Stimulated activated CD4-positive, alpha-beta T cell treated with anti-CD3 and anti-CD28 coated beads, Interleukin-12 subunit alpha, Interleukin-12 subunit beta, amount 100 ng/mL, for 4 hours (primary cell): ENCODE measurements at places on chromosomes 1 and 21.

DNA sequence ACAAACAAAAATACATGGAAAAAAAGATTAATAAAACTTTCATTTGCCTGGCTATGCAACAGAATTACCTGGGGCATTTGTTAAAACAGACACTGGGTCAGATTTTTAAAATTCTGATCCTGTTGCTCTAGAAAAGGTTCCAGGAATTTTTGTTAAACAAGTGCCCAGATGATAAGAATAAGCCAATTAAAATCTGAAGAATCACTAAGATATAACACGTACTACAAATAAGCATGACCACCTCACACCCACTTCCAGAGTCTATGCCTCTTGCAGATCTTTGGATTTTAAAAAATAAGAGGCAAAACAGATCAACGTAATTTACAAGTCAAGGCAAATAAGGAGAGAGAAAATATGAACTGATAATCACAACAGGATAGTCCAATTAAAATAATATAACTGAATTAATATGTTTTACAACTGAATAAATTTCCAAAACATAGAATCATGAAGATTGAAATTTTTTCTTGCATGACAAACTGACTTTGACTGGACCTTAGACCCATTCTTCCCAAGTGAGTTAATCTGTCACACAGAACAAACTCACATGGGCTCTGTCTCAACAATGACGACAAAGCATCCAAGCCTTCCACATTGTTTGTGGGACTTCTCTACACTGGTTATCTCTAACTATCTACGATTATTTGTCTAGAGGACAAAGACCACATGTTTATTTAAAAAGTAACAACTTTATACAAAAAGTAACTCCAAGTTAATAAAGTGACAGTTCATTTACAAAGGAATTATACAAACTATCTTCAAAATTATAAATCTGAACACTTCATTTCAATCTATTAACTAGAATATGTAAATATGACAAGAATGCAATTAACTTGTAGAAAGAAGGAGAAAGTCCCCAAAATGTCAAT lies 56.9 kb downstream of the COP1 start:
- no peak for DNase-seq

GRCh38 chr1:118148034-118148433 lies 37.0 kb downstream of the SPAG17 start:
- DNase-seq: no peak

DNA sequence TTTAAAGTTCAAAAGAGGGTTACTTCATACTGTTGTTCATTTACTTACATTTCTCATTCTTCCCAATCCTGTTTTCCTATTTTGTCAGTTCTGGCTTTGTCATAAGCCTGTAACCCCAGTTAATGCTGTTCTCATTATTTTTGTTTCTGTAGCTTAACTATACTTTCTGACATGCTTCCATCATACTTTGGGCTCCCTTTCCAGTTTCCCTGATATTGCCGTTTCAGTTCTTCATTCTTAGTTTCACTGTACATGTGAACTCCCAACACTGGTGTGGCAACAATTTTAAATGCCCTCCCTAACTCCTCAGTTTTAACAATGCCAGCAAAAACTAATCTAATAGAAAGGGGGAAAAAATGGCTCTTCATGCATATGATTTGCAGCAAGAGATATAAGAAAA lies 456.7 kb downstream of the LMO4 start:
- no peak for DNase-seq

- no peak for DNase-seq
Observed at GRCh38 chr1:189787201-189787600, 690.5 kb downstream of the BRINP3 start.

DNA sequence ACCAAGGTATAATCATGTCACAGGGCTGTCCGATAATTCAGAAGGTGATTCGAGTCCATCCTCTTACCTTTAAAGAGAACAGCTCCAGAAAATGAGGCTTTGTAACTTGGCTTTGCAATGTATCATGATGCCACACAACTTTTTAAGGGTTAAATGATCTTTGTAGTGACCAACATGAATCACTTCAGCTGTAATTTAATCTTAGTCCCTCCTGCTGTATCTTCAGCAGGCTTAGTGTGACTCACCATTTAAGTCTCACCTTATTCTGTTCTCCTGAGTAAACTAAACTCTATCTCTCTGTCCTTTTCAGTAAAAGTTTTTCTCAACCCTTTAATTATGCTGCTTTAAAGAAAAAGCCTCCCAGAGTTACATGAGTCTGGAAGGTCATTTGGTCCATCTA lies 1.9 kb upstream of the HIVEP3 start:
- DNase-seq: no peak

DNA sequence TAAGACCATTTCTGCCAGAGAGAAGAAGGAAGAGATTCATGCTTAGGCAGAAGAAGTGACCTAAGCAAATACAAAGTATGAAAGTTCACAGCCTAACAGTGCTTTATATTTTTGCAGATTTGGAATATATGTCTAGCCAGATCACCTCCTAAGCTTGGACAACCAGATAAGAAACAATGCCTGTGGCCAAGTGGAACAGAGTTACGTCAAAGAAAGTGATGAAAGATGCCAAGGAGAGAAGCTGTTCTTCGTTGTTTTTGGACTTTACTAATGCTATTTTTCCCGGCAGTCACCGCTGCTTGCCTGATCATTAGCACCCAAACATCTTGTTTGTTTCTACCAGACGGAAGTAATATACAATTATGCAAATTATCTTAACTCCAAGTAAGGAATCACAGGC lies 489.2 kb upstream of the C1orf87 start:
- no peak for DNase-seq

GRCh38 chr1:192879406-192879805 lies 70.6 kb downstream of the RGS2 start:
- no peak for DNase-seq

- DNase-seq: no peak
Observed at GRCh38 chr21:29413683-29414082, 115.0 kb downstream of the BACH1 start.

- DNase-seq: no peak
Observed at GRCh38 chr1:226209307-226210059, 14.0 kb upstream of the MIXL1 start.

DNA sequence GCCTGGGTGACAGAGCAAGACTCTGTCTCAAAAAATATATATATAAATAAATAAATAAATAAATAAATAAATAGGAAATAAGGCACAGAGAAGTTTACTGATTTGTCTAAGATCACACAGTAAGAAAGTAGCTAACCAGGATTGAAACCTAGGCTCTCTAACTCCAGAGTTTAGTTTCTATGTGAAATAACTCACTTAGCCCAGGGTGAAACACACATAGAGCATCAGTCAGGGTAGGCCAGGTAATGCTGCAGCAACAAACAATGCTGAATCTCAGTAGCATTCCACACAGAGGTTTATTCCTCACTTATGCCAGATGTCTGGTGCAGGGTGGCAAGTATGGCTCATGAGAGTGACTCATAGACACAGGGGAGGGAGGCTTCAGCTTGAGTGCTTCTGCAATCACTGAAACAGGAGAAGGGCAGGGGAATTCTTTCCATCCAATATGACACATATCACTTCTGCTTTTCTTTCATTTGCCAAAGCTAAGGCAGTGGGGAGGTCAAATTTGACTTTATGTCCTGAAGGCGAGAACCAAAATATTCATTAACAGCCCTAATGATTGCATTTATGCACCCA lies 37.1 kb upstream of the KANK4 start:
- no peak for DNase-seq

GRCh38 chr1:179187735-179188471 lies 41.6 kb downstream of the ABL2 start:
- DNase-seq: no peak

DNA sequence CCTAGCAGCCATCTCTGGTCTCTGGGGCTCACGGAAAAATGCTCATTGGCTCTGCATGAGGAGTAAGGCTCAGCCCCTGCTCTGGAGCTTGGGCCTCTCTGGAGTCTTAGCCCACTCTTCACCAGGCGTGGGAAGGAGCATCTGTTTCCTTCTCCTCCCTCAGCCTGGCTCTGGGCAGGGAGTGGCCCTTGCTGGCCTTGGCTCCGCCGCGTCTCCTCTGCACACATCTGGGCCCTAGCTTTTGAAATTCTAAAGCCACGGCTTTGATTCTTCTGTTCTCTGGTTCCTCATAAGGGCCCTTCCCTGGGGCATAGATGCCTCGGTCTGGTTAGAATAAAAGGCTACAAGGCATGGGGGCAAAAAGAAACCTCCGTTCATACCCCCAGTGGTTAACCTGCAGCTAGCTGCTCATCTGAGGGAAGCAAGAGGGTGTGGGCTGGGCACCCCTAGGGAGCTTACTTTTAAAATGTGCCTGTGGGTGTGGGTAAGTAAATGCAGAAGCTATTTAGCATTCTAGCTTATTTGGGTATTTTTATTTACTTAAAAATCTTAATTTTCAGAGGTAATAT lies 145.6 kb downstream of the CAMTA1 start:
- no peak for DNase-seq

- DNase-seq: no peak
Observed at GRCh38 chr1:125119024-125119441, 3934.3 kb downstream of the SRGAP2C start.

- DNase-seq: no peak
Observed at GRCh38 chr21:33053951-33054350, 16.0 kb upstream of the OLIG1 start.

GRCh38 chr1:78911956-78912880 lies 94.3 kb downstream of the ADGRL4 start:
- no peak for DNase-seq

DNA sequence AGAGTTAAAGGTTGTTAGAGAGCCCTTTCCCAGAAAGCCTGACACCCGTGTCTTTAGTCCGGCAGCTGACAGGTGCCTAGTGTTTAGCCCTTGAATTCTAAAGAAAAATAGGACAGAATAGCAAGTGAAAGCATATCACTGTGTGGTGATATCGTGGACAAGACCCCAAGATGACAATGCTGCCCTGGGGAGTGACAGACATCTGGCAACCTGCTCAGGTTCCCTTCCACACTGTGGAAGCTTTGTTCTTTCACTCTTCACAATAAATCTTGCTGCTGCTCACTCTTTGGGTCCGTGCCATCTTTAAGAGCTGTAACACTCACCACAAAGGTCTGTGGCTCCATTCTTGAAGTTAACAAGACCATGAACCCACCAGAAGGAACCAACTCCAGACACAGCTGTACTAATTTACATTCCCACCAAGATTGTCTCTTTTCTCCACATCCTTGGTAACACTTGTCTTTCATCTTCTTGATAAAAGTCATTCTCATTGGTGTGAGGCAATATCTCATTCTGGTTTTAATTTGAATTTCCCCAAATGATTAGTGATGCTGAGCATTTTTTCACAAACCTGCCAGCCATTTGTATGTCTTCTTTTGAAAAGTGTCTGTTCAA lies 107.6 kb upstream of the SGIP1 start:
- no peak for DNase-seq

DNA sequence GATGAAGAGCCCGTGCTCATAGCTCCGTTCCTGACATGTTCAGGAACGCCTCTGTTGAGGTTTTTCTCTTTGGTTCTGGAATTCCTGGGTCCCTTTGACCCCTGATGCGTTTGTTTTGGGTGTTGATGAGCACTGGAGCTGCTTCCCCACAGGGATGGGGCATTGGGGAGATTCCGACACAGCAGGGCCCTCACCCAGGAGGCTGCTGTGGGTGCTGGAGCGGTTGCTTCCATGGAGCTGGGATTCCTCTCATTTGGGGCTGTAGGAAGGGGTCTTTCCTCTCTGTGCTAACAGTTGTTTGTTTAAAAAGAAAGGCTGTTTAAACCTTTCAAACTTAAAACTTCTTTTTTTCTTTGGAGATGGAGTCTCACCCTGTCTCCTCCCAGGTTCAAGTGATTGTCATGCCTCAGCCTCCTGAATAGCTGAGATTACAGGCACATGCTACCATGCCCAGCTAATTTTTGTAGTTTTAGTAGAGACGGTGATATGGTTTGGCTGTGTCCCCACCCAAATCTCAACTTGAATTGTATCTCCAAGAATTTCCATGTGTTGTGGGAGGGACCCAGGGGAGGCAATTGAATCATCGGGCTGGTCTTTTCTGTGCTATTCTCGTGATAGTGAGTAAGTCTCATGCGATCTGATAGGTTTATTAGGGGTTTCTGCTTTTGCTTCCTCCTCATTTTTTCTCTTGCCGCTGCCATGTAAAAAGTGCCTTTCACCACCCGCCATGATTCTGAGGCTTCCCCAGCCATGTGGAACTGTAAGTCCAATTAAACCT lies 48.9 kb downstream of the SKI start:
- no peak for DNase-seq

DNA sequence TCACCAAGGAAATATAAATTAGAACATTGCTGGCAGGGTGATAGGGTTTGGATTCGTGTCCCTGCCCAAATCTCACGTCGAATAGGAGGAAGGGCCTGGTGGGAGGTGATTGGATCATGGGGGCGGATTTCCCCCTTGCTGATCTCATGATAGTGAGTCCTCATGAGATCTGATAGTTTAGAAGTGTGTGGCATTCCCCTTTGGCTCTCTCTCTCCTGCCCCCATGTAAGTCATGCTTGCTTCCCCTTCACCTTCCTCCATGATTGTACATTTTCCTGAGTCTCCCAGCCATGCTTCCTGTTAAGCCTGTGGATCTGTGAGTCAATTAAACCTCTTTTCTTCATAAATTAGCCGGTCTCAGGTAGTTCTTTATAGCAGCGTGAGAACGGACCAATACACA lies 60.6 kb downstream of the VPS26C start:
- no peak for DNase-seq

- DNase-seq: no peak
Observed at GRCh38 chr21:40118527-40118926, 251.3 kb downstream of the PCP4 start.

DNA sequence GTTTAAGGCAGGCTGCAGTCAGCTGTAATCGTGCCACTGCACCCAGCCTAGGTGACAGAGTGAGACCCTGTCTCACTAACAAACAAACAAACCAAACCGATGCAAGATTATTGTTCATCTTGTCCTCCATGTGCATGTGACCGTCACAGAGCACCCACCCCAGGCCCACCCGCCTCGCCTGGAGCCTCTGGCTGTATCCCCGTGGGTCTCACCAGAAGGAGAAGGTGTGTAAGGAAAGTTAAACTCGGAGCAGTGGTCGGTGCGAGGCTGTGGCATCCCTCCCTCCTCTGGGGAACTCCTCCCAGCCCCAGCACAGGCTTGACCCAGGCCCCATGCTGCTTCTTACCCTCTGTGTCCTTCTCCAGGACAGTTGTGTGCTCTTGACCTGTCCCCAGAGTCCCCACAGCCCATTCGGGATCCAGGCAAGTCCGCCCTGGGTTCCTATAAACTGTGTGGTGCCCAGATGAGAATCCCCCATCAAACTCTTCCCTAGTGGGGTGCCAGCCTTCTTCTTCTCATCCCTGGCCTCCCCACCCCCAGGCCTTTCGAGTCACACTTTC lies 318.4 kb downstream of the AJAP1 start:
- no peak for DNase-seq

GRCh38 chr1:181714428-181714827 lies 231.1 kb downstream of the CACNA1E start:
- no peak for DNase-seq

DNA sequence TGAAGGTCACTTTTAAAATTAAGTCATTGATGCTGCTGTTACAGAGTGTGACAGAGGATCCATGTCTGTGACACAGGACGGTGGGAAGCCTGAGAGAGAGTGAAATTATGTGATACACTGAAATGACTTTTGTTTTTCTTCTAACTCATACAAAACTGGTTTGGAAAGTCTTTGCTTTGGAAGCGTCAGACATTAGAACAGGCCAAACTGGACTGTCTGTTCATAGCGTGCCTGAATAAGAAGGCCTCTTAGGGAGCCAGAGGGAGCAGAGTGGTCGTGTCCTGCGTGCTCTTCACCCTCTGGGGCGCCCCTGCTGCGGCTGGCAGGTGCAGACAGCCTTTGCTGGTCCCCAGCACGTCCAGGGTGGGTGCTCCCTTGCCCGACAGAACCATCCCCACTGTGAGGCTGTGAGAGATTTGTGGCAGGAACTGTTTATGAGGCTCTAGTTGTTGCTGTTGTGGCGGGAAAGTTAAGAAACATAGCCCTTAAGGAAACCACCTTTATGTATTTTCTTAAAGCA lies 19.7 kb upstream of the PGD start:
- no peak for DNase-seq
